Inflammatory macrophage (primary cell): ENCODE measurements at places on chromosomes 7 and 10.

- no peak for DNase-seq
These were observed 67.1 kb downstream of the MTURN start for GRCh38 chr7:30201921-30202320.

- no peak for DNase-seq
These were observed 659 bp downstream of the OPTN start for GRCh38 chr10:13100349-13101294.

DNA sequence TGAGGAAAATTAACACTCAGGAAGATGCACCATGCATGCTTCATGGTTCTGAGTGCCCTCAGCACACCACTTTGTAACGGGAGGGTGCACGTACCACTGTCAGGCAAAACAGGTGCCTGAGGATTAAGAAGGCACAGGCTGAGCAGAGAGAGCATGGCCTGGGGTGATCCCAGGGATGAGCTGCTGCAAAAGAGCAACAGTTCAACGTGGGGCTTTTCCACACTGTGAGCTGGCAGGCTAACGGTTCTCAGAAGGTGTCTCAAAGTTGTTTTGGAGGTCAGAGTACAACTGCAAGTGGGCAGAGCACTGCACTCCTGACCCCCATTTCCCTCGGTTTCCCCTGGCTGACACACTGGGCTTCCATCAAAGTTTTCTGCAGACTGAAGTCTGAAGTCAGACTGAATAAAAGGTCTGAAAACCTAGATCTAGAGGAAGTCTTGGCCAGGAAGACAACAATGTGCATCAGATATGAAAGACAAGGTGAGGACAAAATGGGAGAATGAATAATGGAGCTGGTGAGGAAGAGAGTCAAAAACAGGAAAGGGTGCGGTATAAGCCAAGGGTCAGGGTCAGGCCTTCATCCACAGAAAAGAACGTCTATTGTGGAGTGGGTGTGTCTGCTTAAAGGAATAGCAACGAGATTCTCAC lies 20.5 kb downstream of the ZNF438 start:
- peak; percentile 37 for DNase-seq

GRCh38 chr10:33056828-33057596 lies 99.0 kb upstream of the ITGB1 start:
- no peak for DNase-seq

GRCh38 chr10:22016046-22016705 lies 12.6 kb upstream of the DNAJC1 start:
- no peak for DNase-seq

- DNase-seq, result no peak
These were observed 9.9 kb downstream of the SAMD8 start for GRCh38 chr10:75121322-75121721.

GRCh38 chr10:30036811-30037210 lies 22.6 kb downstream of the JCAD start:
- DNase-seq, result no peak

GRCh38 chr7:35816514-35816913 lies 15.7 kb downstream of the SEPTIN7 start:
- no peak for DNase-seq

GRCh38 chr7:50339990-50340500 lies 35.5 kb downstream of the IKZF1 start:
- no peak for DNase-seq

DNA sequence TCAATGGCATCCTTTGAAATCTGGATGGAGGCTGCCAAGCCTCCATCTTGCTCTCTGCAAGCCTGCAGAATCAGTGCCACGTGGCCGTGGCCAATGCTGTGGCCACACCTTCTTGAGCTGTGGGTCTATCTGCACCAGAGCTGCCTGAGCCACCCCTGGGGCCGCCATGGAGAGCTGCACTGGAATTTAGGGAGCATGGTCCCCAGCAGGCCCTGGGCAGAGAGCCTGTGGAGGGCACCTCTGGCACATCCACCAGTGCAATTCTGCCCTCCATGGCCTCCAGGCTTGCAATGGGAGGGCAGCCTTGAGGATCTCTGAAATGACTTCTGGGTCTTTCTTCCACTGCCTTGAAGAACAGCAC lies 55.6 kb upstream of the NKX6-2 start:
- DNase-seq, result no peak

- no peak for DNase-seq
These were observed 393.7 kb upstream of the LRGUK start for GRCh38 chr7:133733401-133733800.

DNA sequence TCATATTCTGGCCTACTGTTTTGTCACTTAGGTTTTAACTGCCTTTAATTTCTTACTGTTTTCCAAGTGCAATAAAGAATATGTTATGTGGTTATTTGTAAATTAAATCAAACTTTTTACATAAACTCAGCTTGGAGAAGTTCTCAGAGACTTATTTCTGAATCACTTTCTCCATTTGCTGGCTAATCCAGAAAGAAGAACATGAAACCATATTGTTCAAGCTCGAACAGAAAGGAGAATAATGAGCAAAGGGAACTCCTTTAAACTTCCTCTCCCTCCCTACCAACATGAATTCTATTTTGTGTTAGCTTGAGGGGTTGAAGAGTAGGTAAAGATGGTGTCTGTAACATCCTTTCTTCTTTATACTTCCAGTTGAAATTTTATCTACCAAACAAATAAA lies 52.3 kb downstream of the SHTN1 start:
- peak; percentile 35 for DNase-seq

DNA sequence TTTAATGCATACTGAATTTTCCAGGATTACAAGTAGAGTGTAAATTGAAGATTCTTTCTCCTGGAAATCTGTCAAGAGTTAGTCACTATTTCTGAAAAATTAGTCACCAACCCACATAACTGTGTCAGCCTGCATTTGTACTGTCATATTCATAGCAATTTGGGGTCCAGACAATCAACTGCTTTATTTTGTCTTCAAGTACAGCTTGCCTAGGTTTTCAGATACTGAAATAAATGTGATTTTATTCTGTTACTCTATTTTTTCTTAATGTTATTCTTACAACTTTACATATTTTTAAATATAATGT lies 55.1 kb downstream of the CUBN start:
- peak; percentile 61 for DNase-seq

GRCh38 chr7:24441314-24442027 lies 131.8 kb upstream of the PALS2 start:
- DNase-seq, result no peak
